H9 (cell line): ENCODE measurements at places on chromosomes 1 and 21. TPM values are rescaled to one million over a fixed set of nuclear protein-coding genes. Genes with fewer than 3 reads are reported as not detected.

- H3K4me3 ChIP-seq = no peak overlapping the region
- H3K36me3 ChIP-seq = no peaks in the 10 kb centered on the region
- no peaks in the 10 kb centered on the region for H3K4me1 ChIP-seq
- H3K27me3 ChIP-seq = no peaks in the 10 kb centered on the region
- H3K27ac ChIP-seq = no peak overlapping the region
Observed at GRCh38 chr1:186678155-186678554, 2.1 kb downstream of the PTGS2 start.

DNA sequence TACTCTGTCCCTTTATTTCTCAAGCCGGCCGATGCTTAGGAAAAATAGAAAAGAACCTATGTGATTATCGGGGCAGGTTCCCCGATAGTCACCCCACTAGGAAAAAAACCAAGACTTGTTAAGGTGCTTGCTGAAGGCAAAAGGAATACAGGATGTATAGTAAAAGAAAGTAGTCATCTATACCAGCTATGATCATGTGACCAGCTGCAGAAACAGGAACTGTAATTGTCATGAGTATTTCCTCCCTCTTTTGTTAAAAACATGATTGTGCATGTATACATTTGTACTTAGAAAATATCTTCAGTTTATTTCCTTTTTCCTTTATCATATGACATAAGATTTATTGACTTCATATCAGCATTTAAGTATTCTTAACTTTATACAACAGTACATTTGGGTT lies 30.5 kb downstream of the PIGK start:
- no peak overlapping the region for H3K4me3 ChIP-seq
- no peaks in the 10 kb centered on the region for H3K4me1 ChIP-seq
- no peak for DNase-seq
- no peak overlapping the region for H3K27ac ChIP-seq
- no peaks in the 10 kb centered on the region for H3K27me3 ChIP-seq

DNA sequence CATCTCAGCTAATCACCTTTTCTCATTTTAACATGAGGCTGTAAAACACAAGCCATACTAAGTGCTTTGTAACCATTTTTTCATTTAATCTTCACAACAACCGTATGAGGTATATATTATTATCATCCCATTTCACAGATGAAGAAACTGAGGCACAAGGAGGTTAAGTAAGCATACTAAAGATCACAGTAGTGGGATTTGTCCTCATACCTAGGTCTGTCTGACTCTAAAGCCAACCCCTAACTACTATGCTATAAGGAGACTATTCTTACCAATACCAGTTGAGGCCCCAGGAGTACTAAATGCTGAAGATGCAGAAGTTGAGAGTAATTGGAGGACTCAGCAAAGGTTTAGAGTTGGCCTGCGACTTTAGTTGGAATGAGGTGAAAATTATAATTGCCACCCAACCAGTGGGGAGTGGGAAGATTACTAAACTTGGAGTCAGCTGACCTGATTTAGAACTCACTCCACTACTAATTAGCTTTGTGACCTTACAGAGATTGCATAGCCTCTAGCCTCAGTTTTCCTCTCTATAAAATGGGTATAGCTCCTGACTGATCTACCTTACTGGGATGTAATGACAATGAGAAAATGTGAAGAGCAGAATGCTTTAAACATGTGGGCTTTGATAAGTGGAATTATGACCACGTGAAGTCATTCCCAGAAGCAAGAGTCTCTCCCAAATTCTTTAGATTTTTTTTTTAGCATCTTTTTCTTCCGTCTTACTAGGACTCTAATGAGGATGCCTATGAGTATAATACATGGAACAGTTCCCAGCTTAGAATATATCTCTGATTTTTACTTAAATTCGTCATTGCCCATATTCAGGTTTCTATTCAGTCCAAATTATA lies 85.8 kb upstream of the IPO9 start:
- no peak overlapping the region for H3K4me3 ChIP-seq
- no peaks in the 10 kb centered on the region; the same call in 1 of the 2 replicates for H3K36me3 ChIP-seq
- H3K4me1 ChIP-seq = peaks cover 13% of the 10 kb centered on the region
- no peak for DNase-seq

GRCh38 chr21:42158846-42159245 lies 60.1 kb upstream of the ABCG1 start:
- H3K27ac ChIP-seq = no peak overlapping the region
- H3K36me3 ChIP-seq = no peaks in the 10 kb centered on the region
- H3K4me3 ChIP-seq = no peak overlapping the region
- H3K4me1 ChIP-seq = peaks cover 3% of the 10 kb centered on the region; the same call in 1 of the 2 replicates
- DNase-seq = no peak

DNA sequence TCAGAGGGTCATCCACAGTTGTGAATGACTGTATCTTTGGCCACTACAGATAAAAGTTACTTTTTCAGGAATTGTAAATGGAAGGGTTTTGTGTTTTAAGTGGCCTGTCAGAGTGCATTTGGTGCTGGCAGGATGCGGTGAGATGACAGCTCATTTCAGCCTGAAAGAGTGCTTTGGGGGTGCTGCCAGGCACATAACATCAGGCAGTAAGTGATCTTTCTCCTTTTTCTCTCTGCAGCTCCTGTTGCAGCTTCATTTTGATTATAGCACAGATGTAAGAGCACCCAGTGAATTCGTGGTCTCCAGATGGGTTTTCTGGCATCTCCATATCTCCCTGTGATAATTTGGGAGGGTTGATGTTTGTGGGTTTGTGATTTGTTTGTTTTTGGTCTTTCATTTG lies 14.8 kb upstream of the FAM163A start:
- no peak for DNase-seq
- H3K4me1 ChIP-seq = no peaks in the 10 kb centered on the region
- H3K27ac ChIP-seq = no peak overlapping the region
- no peaks in the 10 kb centered on the region for H3K36me3 ChIP-seq
- no peaks in the 10 kb centered on the region for H3K27me3 ChIP-seq

GRCh38 chr21:36260030-36260787 lies 59.8 kb upstream of the MORC3 start:
- no peak overlapping the region for H3K27ac ChIP-seq
- H3K27me3 ChIP-seq = no peaks in the 10 kb centered on the region
- H3K4me1 ChIP-seq = no peaks in the 10 kb centered on the region; the same call in 1 of the 2 replicates

- H3K4me3 ChIP-seq = no peak overlapping the region
- H3K4me1 ChIP-seq = no peaks in the 10 kb centered on the region
- no peak overlapping the region for H3K27ac ChIP-seq
- no peak for DNase-seq
Observed at GRCh38 chr1:67241200-67241746, 66.4 kb upstream of the IL12RB2 start.

SPTA1 gene
- total RNA-seq = not detected in 2 replicates

CNN3 gene
- total RNA-seq = 265 and 279 TPM in 2 replicates
